Stimulated activated naive CD8-positive, alpha-beta T cell treated with anti-CD3 and anti-CD28 coated beads, Interleukin-15, Interleukin-2, amounts not matched to agents 100 U/mL and 50 U/mL, for 24 hours (primary cell): ENCODE measurements at places on chromosomes 12 and 14.

DNA sequence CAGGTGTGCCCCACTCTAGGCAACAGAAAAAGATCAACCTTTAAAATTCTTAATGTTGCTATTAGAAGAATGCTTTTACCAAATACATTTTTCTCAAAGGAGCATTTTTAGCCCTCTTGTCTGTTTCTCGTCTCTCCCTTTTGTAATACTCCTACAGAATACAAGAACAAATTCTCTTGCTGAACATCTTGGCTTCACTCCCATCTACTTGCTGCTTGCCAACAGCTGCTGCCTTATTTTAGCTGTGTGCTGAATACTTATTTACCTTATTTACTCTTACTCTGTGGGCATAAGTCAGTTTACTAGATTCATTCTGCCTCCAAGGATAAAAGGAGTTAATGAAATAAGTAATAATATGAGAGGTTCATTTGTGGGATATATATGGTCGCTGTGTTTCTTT lies 70.8 kb downstream of the POLR3B start:
- no peak for DNase-seq

GRCh38 chr14:103537175-103537990 lies 8.4 kb downstream of the TRMT61A start:
- no peak for DNase-seq

DNA sequence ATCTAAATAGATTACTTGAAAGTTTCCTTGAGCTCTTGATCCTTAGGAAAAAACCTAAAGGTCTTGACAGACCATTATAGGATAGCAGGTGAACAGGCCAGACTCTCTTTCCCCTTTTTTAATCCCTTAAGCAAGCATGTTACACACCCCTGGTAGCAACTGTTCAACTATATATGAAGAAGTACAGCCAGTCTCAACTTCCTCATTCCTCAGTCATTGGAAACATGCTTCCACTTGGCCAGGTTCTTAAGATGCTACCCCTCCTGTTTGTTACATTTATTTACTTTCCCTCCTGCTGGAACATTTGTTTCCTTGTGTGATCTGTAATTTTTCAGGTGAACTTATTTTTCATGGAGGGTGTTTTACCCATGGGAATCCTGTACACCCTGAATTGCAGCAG lies 124.1 kb downstream of the ARMH4 start:
- DNase-seq = no peak

- peak; percentile 4 for DNase-seq
Observed at GRCh38 chr12:18430425-18431048, 169.2 kb downstream of the PIK3C2G start.

- no peak for DNase-seq
Observed at GRCh38 chr12:75591628-75592027, 80.2 kb upstream of the KRR1 start.

DNA sequence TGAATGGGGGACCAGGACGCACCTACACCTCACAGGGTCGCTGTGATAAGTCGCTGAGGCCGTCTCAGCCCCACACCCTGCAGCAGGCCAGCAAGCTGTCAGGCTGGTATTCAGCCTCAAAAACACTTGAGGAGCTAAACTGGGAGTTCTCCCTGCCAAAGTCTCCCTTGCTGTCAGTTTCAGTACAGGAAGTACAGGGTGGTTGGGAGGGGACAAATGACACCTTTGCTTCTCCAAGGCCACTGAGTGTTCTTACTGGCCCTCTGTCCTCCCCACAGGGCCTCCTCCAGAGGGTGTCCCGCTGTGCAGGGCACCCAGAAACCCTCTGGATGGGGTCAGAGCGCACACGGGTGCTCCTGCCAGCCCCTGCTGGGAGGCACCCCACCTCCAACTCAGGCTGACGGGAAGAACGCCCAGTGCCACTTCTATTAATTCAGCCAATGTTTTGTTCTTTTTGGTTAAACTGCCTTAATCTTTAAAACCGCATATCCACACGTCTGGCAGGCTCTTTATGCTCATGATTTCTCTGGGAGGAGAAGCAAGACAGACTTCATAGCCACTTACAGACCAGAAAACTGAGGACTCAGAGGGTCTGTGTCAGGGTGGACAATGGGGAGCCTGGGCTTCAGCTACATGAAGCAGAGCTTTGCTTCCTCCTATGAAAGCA lies 75.9 kb downstream of the ITPK1 start:
- no peak for DNase-seq

DNA sequence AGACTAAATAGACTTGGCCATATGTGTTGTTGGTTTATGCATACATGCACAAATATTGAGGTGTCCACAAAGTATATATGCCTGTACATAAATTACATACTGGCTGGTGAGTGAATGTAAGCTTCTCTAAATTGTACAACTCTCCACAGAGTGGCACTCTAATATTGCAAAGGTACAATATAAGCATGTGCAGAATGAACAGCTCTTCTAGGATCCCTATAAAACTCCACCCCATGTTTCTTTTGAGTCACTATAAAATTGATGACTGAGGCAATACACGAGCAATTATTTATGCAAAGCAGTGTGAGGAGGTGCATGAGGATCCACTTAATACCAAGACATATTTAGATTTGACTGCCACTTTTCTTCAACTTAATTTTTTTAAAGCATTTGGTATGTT lies 172.2 kb downstream of the NAV3 start:
- no peak for DNase-seq

DNA sequence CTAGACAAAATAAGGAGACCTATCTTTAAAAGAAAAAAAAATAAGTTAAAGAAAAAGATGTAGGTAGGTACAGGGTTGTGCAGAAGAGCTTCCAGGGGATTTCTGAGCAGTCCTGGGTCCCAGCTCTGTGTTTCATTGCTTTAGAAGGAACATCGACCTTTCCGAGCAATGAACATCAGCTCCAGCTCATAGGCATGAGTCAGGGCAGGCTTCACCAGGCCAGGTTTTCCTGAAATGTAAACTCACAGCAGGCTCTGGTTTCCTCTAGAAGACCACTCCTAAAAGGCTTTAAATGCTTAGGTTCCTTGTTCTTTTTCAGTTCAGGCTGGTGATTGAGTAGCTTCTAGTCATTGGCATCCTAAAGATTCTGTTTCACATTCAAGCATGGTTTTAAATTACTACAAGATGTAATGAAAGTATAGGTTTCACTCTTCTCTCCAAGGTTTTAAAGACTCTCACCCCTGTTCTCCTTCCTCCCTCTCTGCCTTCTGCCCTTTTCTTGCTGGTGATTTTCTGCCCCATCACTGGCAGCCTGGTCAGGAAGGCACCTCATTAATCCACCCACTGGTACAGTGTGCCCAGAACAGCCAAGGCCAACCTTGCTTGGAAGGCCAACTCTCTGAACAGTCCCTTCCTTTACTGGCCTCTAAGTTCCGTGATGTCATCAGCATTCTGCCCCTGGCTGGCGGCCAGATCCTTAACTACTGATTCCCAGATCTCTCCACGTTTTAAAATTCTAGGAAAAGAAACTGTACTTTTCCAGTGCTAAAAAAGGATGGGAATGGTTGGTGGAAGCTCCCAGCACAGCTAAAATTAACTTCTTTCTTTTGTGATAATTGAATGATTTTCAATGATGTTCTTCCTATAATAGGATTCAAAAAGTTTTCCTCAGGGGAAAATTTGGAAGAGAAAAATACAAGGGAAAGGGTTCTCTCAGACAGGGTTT lies 109.4 kb upstream of the HIF1A start:
- DNase-seq = no peak

GRCh38 chr12:116426391-116427136 lies 132.6 kb upstream of the MAP1LC3B2 start:
- no peak for DNase-seq

DNA sequence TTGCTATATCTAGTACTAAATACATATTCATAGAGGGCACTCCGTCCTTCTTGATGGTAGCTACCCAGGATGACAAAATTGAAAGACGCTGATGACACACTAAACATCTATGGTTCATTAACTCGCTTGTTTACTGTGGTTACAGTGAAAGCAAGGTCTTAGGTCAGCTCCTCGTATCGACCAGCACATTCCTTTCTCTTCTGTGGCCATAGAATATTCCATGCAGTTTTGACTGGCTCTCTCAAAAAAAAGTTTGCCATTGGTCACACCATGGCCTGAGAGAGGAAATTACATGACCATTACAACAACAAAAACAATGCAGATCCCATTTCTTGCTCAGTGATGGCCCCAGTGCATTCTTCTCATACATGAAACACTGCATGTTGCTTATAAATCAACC lies 411.4 kb upstream of the SOX5 start:
- no peak for DNase-seq

DNA sequence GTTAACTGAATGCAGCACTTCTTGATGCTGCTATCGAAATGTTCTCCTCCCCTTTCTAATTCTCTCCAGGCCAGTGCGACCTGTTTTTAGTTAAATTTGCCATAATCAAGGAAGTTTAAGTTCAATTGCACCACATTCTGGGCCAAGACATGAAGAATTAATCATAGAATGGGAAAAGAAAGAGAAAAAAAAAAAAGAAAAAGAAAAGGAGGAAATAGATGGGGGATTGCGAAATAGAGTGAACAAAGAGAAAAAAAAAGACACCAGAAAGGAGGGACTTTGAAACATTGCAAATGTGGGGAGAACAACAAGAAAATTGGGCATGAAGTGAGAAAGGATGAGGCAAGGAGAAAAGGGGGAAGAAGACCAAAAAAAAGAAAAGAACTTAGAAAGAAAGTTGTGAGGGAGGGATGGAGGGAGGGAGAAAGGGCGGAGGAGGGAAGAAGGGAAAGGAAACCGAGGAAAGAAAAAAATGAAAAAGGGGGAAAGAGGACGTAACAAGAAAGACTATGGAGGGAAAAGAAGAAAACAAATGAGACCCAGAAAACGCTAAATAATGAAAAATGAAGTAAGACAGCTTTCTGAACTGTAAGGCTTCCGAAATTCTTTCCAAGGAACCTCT lies 32.8 kb upstream of the TBX5 start:
- no peak for DNase-seq

GRCh38 chr12:100942984-100943749 lies 148.6 kb downstream of the ANO4 start:
- DNase-seq = no peak

GRCh38 chr14:32136027-32136825 lies 59.1 kb downstream of the ARHGAP5 start:
- DNase-seq = no peak

DNA sequence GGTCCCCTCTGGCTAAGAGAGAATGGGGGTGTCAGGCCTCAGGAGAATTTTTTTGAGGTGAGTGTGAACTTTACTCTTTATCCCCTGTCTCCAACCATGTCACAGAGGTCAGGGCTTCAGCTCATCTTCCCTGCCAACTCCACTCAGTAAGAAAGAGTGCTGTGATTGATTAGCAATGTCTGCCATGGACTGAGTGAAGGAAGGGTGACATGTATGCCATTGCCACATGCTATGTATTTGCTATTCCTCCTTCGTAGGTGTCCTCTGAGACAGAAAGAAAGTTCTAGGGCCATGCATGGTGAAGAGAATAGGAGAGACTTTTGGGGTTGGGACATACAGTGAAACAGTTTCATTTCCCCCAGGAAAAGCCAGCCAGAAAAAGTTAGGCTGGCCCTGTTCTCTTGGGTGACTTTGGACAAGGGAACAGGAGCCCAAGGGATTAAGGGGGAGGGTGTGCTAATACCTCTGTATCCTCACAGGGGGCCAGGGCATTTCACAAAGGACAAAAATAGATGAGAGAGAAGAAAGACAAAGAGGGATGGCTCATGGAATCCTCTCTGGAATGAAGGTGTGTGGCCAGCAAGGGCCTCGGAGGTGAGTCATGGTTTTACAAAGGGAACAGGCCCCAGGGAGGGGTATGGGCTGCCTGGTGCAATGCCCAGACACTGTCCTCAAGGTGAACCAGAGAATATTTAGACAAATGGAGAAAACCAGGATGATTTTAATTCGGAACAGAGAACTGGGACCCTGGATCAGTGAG lies 13.9 kb upstream of the MYL2 start:
- DNase-seq = no peak

- DNase-seq = no peak
Observed at GRCh38 chr12:57623811-57624390, 9.1 kb downstream of the B4GALNT1 start.

DNA sequence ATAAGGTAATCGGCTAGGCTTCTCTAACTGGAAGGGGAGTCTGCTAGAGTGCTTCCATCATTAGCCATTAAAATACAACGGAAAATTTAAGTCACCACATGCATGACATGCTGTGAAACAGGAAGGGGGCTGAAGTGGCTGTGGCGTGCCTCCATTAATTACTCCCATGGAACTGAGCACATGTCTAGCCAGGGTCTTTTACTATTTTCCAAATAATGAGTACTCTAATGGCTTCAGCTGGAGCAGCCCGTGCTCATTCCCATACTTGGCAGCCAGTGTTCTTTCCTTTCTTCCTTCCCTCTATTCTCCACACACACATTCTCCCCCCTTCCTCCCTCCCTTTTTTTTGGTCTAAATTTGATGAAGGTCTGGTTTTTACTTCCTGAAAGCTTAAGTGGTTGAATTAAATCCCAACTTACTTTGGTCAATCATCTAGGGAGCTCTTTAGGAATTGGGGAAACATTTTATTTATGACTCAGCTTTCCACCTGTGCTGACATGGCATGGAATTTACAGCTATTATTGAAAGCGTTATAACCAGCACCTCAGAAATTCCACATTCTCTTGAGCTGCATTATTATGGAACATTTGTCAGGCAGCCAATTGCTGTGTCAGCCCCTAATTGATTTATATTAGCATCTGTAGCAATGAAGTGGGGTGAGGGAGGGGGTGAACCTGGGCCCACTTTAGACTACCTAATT lies 72.3 kb downstream of the LRIG3 start:
- no peak for DNase-seq

DNA sequence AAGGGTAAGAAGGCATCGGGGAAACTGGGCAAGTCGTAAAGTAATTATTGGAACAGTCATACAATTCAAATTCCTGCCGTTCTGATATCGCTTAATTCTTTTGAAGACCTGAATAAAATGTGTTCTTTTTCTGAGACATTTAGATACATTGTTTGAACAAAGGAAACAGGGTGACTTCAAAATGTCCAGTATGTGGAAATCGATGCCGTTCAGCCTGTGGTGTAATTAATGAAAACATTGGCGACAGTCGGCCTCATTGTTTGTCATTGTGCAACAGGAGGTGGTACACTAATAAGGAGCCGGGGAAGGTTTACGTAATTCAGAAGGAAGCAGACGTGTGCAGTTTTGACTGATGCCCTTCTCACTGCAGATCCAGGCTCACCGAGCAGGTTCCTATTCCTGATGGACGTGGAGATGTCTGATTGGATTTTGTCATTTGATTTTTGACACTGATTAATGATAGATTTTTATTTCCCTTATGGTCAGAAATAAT lies 92.7 kb downstream of the BORCS5 start:
- no peak for DNase-seq

DNA sequence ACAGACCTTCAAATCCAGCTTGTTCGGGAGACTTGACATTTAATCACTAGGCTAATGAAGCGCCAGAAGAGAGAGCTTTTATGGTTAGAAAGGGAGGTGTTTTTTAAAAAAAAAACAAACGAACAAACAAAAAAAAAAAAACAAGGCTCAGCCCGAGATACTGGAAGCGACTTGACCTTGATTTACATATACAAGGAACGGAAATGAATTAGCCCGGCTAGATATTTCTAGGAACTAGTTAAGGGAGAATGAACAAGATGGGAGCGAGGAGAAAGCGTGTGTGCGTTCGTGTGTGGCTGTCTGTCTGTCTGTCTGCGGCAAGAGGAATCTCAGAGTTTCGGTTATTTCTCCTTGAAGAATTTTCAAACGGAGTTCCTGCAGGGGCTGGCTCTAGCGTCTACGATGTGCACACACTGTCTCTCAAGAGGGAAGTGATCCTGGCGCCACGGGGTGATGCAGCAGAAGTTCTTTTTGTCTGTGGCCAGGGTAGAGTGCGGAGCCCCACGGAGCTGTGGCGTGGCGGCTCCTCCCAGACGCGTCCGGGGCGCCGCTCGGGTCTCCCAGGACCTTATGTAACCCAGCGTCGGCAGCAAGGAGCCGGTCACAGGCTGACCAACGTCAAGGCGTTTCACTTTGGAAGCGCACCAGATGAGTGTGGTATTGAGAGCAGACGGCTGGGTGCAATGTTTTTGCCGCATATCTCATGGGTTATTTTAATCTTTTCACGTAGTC lies 18.8 kb downstream of the SOCS2 start:
- peak; percentile 32 for DNase-seq
